ENCODE measurements at places on chromosomes 5 and 9. TPM values are rescaled to one million over a fixed set of nuclear protein-coding genes. Genes with fewer than 3 reads are reported as not detected.

- H3K4me1 ChIP-seq, result peaks cover 31% of the 10 kb centered on the region
- peaks cover 36% of the 10 kb centered on the region for H3K36me3 ChIP-seq
- H3K27ac ChIP-seq, result peak overlapping the region; percentile 97
- no peak for DNase-seq
- no peaks in the 10 kb centered on the region for H3K27me3 ChIP-seq
Measured at GRCh38 chr9:124940521-124940893, 376 bp downstream of the GOLGA1 start.

- H3K4me3 ChIP-seq, result no peak overlapping the region
- no peak overlapping the region for H3K27ac ChIP-seq
- no peaks in the 10 kb centered on the region for H3K4me1 ChIP-seq
- DNase-seq, result no peak
- no peaks in the 10 kb centered on the region for H3K27me3 ChIP-seq
- no peaks in the 10 kb centered on the region for H3K36me3 ChIP-seq
Measured at GRCh38 chr9:9790216-9790872, 822.5 kb downstream of the PTPRD start.

DNA sequence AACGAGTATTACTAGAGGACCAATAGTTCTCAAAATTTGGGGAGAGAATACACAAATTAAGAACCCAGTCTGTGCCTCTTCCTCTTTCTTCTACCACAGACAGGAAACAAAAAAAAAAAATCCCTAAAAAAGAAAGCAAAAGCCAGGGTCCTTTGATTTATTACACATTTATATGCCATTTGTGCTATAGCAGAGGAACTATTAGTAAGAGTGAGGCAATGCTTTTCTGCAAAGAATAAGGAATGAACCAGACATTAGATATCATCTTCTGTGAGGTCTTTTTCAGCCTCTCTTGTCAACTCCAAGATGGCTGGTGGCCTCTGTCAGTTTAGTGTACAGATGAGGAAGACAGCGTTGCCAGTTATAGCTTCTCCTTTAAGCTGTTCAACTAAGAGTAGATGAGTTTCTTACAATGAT, 127.6 kb downstream of the RFX3 start:
- DNase-seq, result no peak
- H3K27ac ChIP-seq, result peak overlapping the region; percentile 2
- H3K36me3 ChIP-seq, result peaks cover 18% of the 10 kb centered on the region
- no peaks in the 10 kb centered on the region for H3K27me3 ChIP-seq

DNA sequence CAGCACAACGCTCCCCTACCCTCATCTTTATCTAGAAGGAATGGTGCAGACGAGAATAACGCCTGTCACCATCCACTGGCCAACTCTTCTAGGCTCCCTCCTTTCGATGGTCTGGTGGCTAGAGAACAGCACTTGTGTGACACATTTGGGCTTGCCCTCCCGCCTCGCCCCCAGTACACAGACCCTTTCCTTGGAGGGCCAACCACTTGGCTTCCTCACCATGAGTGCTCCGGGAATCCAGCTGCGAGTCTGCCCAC, 1.4 kb downstream of the GNAQ start:
- H3K4me1 ChIP-seq, result peaks cover 53% of the 10 kb centered on the region
- peak; percentile 35 for DNase-seq
- peak overlapping the region; percentile 91 for H3K4me3 ChIP-seq

The PSIP1 gene
- total RNA-seq, result 109 TPM

Measured in activated CD4-positive, alpha-beta memory T cell treated with anti-CD3 and anti-CD28 coated beads, Interleukin-2, amount 10 ng/mL, durations not matched to agents 7 days and 5 days (primary cell).